ENCODE measurements at places on chromosomes 3 and 15.

GRCh38 chr3:167830007-167830406, 94.5 kb downstream of the SERPINI1 start:
- no peak for DNase-seq

- DNase-seq: no peak
Measured at GRCh38 chr3:157248590-157249422, 88.9 kb upstream of the CCNL1 start.

GRCh38 chr3:114411811-114412803, 118.3 kb downstream of the TIGIT start:
- DNase-seq: no peak

GRCh38 chr3:132911741-132912415, 126.3 kb upstream of the TMEM108 start:
- no peak for DNase-seq

GRCh38 chr15:40964634-40965033, 11.4 kb downstream of the CHAC1 start:
- DNase-seq: no peak

- DNase-seq: no peak
Measured at GRCh38 chr15:68580883-68581155, 2.0 kb downstream of the CORO2B start.

- DNase-seq: no peak
Measured at GRCh38 chr3:19595884-19596283, 338.1 kb downstream of the EFHB start.

DNA sequence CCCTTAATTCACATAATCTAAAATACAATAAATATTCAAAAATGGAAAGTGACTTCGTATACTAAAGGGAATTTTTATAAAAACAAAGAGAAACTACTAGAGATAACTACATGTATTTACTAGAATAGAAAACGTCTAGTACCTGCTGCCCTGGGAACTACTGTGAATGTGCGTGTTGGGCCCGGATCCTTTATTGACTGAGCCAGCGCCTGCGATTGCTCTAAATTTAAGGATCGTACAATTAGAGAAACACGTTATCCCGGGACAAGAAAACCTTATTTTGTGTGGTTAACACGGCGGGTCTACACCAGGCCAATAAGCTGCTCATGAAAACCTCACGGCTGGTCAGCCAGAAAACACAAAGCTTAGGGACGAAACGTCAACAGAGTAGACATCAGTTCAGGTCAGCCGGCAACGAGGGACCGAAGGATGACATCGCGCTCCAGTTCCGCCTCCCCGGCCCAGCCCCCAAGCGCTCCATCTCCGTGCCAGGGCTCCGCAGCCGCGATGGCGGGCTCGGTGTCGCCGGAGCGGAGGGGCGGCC, 555 bp downstream of the TM2D3 start:
- no peak for DNase-seq

- DNase-seq: no peak
Measured at GRCh38 chr3:143165211-143165610, 45.6 kb downstream of the CHST2 start.

DNA sequence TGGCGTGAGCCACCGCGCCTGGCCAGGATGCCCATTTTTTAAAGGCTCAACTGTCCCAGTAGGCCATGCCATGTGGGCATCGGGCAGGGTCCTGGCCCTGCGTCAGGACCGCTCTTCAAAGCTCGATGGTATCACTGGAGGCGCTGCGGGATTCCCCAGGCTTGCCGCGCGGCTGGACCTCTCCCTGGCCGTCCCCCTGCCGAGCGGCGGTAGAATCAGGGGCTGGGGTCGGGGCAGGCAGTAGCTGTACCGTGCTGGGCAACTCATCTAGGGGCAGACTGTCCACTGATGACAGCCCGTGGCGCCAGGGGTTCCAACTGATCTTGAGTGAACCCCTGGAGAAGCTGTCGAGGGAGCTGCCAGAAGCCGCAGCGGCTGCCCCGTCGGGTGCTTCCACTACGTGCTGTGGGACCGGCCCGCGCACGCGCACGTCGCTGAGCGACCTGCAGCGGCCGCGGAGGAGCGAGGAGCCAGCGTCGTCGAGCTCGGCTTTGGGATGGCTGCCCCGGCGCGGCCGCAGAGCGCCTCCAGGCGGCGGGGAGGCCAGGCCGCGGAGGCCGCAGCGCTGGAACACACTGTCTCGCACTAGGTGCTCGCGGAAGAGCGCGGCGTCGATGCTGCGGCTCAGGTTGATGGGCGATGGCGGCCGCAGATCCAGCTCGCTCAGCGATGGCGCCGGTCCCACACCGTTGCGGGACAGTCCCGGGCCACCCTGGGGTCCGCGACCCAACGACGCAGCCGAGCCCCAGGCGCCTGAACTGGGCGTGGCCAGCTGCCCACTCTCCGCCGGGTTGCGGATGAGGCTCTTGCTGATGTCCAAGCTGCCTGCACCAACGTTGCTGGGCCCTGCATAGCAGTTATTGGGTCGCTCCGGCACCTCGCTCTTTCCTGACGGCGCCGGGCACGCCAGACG, 5.8 kb downstream of the PRRT3 start:
- DNase-seq: peak; percentile 19

- no peak for DNase-seq
Measured at GRCh38 chr3:177335728-177336127, 138.4 kb upstream of the TBL1XR1 start.

GRCh38 chr3:129131465-129132088, 10.0 kb upstream of the RAB43 start:
- DNase-seq: no peak

DNA sequence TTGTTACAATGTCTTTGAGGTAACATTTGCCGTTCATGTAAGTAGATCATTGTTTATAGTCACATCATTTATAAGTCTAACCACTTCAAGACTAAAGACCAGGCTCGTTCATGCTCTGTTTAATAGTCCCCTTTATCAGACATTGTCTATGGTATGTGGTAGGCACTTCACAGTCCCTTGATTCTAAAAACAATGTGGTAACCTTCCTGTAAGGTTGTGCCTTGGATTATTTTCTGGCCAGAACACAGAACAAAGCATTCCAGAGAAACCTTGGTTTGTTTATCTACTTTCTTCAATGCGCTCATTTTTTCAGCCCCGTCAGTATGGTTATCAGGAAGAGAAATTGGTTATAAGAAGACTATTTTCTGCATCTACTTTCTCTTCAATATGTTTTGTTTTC, 16.3 kb upstream of the ST3GAL6 start:
- no peak for DNase-seq

GRCh38 chr3:133838296-133838789, 32.7 kb downstream of the SRPRB start:
- DNase-seq: no peak

GRCh38 chr3:64215103-64215502, 10.2 kb downstream of the PRICKLE2 start:
- DNase-seq: no peak

- peak; percentile 10 for DNase-seq
Measured at GRCh38 chr15:69537901-69538300, 85.3 kb downstream of the RPLP1 start.

- DNase-seq: no peak
Measured at GRCh38 chr3:103968751-103969150, 1398.0 kb upstream of the ALCAM start.

DNA sequence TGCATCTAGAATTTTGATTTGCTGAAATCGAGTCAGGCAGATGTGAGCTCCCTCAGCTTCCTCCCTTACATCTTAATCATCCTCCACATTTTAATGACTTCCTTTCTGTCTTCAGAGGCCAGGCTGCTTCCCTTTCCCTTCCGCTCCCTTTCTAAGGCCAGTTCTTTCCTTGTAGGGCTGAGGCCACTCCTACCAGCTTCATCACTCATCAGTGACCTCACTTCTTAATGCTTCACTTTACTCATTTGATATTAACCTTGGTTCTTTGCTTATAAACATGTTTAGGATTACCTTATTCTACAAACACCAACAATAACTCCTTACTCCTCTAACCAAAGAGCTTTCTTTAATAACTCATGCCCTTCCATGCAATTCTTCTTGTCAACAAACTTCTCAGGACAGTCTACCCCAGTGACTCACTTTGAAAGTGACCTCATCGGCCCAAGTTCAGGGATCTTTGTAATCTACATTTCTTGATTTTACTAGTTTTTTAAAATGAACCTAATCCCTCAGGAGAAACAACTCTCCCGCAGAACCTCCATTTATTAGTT, 23.9 kb downstream of the ILDR1 start:
- no peak for DNase-seq

DNA sequence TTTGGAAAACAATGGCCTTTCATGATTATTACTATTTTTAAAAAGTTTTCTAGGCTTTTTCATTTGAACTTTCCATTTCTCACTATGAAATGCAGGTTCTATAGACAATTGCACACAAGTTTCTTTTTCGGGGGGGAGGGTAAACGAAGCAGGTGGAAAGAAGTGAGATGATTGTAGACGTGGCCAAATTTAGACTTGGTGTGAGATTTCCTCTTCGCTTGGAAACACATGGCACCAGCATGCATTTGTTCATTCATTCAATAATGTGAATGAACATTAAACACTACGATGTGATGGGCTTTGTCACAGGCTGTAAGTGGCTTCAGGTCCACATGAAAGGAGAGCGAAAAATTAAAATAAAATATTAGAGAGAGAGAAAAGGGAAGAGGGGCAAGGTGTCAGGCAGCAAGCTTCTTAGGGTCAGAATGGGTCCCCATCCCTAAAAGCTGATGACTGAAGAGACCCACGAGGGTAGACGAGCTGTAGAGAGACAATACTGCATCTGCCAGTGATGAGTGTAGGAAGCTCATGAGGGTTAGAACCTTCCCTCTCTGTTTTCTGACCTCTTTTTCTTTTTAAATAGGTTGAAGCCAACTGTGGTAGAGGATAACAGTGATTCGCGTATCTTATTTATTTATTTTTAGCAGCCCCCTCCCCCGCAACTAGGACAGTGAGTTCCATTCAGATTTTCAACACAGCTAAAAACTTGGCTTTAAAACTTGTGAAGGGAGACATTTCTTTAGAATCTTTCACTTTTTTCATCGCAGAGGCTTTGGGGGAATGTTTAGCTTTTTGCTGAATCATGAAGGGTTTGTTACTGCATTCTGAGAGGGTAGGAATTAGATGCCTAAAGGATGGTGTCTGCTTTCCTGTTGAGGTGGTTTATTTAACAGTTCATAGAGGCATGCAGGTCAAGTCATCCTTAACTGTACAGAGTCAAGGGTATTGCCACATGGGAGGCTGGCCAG, 36.2 kb downstream of the GAP43 start:
- DNase-seq: no peak

DNA sequence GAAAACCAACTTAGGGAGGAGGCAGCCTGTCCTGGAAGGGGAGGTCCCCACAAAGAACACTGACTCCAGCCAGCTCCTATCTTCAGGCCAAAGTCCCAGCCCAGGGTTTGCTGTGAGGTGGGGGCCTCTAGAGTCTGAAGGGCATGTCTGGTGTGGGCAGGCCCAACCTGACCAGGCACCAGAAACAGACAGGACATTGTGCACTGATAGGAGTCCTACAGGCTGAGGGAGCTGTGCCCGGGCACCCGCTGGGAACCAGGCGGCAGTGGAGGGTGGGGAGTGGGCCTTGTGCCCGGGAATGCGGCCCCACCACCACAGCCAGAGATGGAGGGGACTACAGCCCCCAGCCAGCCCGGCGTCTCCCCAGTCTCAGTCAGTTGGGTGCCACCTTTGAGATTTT, 161.4 kb downstream of the WNT7A start:
- DNase-seq: no peak

DNA sequence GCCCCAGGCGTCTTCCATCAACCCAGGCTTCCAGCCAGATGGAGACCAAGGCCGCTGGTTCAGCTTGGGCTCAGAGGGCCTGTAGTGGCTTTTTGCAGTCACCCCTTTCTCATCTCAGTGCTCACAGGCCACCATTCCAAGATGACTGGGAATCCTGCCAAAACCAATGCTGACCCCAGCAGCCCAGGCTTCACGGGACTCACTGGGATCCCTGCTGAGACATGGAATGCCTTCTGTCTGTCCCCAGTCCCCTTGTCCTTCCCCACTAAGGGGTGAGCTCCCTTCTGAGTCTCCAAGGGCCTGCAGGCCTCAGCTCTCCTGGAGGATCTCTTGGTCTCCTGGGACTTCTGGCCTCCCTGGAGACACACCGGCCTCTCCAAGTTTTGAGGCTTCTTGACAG, 77.4 kb upstream of the SEC13 start:
- DNase-seq: no peak

DNA sequence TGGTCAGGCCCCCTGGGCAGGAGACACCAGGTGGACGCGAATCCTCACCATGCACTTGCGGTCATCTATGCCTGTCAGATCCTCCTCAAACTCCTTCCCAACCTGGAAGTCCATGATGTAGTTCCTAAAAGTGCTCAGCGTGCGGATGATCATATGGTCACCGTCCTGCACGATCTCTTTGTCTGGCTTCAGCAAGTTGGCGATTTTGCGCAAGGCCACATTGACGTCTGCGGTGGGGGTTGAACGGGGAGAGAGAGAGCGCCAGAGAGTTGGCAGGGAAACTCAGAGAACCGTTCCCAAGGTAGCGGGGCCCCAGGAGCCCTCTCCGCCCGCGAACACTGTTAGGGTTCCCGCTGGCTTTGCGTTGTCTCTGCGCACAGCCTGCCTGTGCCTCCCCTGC, 809 bp downstream of the RBP1 start:
- no peak for DNase-seq

DNA sequence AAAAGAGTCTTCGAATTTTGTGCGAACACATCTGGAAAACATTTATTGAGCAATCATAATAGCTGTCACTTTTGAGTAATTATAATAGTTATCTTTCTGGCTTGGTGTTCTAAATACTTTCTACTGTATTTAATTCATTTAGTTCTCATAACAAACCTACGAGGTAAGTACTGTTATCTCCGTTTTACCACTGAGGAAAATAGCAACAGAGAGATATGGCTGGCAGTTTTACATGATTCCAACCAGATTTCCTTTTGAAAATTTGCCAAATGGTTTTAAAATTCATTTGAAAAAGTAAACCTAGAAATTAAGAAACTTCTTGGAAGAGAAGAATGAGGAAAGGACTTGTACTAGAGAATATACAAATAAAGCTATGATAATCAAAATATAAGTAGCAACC, 37.3 kb upstream of the MGA start:
- DNase-seq: no peak

- DNase-seq: no peak
Measured at GRCh38 chr3:139062918-139063317, 18.2 kb upstream of the PRR23C start.

DNA sequence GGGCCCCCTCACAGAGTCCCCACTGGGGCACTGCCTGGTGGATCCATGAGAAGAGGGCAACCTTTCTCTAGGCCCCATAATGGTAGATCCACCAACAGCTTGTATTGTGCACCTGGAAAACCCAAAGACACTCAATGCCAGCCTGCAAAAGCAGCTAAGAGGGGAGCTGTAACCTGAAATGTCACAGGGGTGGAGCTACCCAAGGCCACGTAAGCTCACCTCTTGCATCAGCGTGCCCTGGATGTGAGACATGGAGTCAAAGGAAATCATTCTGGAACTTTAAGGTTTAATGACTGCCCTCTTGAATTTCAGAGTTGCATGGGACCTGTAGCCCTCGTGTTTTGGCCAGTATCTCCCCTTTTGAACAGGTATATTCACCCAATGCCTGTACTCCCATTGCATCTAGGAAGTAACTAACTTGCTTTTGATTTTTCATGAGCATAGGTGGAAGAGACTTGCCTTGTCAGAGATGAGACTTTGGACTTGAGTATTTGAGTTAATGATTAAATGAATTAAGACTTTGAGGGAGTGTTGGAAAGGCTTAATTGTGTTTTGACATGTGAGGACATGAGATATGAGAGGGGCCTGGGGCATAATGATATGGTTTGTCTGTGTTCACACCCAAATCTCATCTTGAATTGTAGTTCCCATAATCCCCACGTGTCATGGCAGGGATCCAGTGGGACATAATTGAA, 900.9 kb upstream of the ROBO1 start:
- no peak for DNase-seq

GRCh38 chr3:47385007-47385406, 4.2 kb downstream of the PTPN23 start:
- DNase-seq: no peak

GRCh38 chr15:78977591-78978347, 32.9 kb upstream of the CTSH start:
- DNase-seq: no peak
